Left renal cortex interstitium (tissue), 4 donors: ENCODE measurements at places on chromosomes 1 and 21.

GRCh38 chr1:115332813-115333608, 5.0 kb downstream of the NGF start:
- DNase-seq, result no peak

DNA sequence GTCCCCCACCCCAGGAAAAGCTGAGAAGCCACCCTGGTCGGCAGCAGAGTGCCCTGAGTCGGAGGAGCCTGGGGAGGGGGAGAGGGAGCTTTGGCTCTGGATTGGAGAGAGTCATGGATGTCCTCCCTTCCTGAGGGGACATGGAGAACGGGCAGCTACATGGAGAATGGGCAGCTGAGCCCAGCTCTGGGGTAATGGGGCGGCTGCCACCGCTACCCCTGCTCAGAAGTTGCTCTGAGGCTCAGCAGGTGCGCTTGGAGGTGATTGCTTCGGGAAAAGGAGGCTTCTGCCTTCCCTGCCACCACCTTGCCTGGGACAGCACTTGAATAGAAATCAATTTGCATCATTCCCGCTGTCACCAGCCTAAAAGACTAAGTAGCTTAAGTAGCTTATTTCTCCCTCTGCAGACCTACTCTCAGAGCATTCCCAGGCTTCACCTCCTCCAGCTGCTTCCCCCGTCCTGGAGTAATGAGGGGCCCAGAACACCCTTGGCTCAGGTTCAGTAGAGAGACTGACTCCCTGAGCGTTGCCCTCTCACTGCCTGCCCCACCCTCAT, 8.3 kb downstream of the DISP3 start:
- DNase-seq, result no peak

GRCh38 chr1:70090875-70091274, 114.5 kb downstream of the LRRC40 start:
- DNase-seq, result no peak

GRCh38 chr1:206754011-206754410, 16.6 kb upstream of the IL19 start:
- DNase-seq, result no peak

DNA sequence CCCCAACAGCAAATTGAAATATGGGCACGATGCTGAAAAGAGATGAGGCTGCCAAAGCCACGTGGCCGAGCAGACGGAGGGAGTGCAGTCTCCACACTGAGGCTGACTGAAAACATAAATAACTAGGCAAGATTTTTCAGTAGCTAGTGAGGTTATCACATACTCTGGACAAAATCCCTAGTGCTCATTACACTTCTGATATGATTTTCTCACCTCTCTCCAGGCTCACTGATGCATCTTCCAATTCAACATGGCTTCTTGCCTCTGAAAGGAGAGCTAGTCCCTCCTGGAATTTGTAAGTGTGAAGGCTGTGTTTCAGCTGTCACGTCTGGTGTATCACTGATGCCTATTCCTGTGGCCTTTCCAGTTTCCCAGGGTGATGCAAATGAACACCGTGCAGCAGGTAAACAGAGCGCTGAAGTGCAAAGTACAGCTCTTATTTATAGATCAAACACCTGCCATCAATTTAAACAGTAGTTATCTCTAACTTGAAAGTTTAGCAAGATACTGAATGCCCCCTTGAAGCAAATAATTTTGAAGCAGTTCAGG, 656.1 kb downstream of the KIF26B start:
- DNase-seq, result no peak

- peak; percentile 56 for DNase-seq
Observed at GRCh38 chr21:17512253-17513213, at the start of gene CXADR. CXADR (plus strand) TSS chr21:17513043; CDS start chr21:17513130, 87 bp downstream.

- DNase-seq, result no peak
Observed at GRCh38 chr21:45959182-45959581, 22.4 kb upstream of the COL6A1 start.

GRCh38 chr1:186708694-186709097, 28.5 kb upstream of the PTGS2 start:
- no peak for DNase-seq

- no peak for DNase-seq
Observed at GRCh38 chr1:27351541-27352107, 9.8 kb downstream of the SYTL1 start.

- no peak for DNase-seq
Observed at GRCh38 chr1:179935909-179936496, 18.6 kb upstream of the CEP350 start.

GRCh38 chr1:29889776-29890175, 653.5 kb downstream of the PTPRU start:
- DNase-seq, result no peak

DNA sequence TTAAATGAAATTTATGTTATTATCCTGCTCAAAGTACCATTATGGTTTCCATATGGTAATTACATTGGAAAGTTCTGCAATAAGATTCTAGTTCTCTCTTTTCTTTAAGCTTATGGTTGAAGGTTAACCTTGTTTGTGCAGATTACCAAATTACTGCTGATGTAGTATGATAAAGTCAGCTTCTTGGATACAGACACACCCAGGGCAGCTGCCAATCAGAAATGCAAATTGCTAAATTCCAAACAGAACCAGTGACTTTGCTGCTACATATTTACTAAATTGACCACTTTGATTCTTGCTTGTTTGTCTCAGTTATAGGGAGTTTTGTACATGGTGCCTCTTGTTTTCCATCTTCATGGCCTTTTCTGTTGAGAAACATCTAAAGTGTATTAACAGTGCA, 26.5 kb downstream of the GNAT2 start:
- no peak for DNase-seq

- no peak for DNase-seq
Observed at GRCh38 chr21:35593000-35593502, 467.3 kb downstream of the SETD4 start.

DNA sequence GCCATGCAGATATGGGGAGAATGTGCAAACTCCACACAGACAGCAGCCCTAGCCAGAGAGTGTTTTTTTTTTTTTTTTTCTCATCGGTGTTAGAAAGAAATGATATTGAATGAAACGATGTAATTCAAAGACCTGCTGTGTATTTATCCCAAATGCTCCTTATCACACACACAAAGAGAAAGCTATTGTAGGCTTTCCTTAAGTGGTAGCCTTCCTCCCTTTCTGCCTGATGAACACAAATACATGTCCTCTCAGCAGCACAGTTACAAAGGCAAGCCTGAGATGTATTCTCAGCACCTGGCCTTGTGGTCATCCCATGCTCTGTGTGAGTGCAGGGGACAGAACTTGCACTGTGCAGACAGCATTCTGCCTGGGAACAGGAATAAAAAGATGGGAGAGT, 93.8 kb downstream of the PLPPR5 start:
- DNase-seq, result no peak

- no peak for DNase-seq
Observed at GRCh38 chr1:154884869-154885701, 15.0 kb upstream of the KCNN3 start.

DNA sequence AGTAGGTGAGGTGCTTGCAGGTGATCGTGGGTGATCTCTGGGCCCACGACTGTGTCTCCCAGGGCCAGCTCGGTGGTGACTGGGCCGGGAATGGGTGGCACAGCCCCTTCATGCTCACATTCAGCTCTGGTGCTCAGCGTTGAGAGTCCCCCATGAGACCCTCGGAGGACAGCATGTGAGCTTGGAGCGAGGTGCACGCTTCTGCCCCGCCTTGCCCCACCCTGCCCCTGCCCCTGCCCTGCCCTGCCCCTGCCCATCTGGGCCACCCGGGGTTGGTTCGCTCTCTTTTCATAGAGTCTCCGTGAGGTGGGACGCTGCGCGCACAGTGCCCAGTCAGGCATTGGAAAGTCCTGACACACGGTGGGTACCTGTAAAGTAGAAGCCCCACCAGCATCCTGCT, 75.3 kb upstream of the ACTL8 start:
- no peak for DNase-seq

- no peak for DNase-seq
Observed at GRCh38 chr1:54965624-54966340, 14.6 kb upstream of the TMEM61 start.

DNA sequence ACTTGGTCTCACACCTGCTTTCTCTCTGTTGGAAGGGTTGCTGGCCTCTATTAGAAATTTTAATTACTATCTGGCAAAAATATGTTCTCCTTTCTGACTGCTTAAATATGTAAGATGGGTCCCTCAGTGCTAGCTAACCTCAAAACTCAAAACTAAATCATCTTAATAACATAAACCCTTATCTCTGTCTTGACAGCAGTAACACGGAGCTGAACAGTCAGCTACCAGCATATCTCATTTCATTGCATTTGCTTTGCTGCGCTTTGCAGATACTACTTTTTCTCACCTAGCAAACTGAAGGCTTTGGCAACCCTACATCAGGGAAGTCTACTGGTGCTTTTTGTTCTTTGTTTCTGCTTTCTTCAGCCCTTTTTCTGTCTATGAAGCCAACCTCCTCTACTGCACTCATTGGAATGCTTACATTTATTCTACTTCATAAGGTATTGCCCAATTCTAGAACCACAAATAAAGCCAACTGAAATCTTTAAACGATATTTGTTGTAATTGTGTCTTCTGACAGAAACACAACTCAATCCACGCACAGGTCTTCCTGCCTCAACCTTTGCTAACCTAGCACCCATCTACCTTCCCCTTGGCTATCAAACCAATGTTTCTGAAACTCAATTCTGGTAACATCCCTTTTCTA, 95.6 kb downstream of the RERE start:
- DNase-seq, result no peak

DNA sequence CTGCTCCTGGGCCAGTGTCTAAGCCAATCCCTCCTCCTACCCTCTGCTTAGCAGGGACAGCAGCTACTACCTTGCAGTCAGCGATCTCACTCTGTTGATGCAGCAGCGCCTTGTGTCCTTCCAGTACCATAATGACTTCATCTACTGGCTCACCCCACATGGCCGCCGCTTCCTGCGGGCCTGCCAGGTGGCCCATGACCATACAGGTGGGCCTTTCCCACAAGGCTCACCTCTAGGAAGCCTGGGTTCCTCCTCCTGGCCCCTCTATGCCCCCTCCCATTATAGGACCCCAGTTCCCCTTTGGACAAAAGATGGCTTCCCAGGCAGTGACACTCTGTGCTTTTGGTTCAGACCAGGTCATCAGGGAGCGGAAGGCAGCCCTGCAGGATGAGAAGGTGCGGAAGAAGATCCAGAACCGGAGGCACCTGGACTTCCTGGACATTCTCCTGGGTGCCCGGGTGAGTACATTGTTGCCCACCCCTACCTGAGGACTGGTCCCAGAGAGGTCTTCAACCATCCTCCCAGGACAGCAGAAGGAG, 15.1 kb downstream of the CYP4B1 start:
- no peak for DNase-seq

DNA sequence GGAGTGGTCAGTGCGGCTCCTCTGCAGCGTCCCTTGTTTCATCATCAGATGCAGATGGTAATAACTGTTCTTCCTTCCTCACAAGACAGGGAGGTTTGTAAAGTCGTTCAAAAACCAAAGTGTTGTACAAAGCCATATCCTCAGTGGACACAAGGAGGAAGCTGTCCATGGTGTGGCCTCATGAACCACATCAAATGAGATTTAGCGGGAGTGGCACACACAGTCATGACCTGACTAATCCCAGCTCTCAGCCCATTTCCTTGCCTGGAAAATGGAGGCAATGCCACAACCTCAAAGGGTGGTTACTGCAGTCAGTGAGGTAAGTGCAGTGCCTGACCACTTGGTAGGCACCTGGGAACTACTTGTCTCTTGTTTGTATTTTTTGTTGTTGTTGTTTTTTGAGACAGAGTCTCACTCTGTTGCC, 13.4 kb downstream of the ENTREP3 start:
- no peak for DNase-seq

DNA sequence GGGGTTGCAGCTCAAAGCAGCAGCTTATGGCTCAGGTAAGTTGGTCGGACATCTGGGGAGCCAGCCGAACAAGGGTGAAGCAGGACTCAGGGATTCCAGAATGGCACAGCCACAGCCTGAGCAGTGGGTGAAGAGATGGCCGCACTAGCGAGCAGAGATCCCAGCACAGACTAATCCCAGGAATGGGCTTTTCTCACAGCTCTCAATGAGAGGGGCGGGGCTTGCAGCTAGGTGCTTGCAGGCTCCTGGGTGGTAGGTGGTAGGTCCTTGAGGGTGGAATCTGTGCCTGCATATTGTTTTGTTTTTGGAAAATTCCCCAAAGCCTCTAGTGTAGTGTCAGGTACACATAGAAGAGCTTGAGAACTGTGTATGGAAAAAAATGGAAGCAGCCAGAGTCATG, 9.0 kb downstream of the KIAA0040 start:
- no peak for DNase-seq

DNA sequence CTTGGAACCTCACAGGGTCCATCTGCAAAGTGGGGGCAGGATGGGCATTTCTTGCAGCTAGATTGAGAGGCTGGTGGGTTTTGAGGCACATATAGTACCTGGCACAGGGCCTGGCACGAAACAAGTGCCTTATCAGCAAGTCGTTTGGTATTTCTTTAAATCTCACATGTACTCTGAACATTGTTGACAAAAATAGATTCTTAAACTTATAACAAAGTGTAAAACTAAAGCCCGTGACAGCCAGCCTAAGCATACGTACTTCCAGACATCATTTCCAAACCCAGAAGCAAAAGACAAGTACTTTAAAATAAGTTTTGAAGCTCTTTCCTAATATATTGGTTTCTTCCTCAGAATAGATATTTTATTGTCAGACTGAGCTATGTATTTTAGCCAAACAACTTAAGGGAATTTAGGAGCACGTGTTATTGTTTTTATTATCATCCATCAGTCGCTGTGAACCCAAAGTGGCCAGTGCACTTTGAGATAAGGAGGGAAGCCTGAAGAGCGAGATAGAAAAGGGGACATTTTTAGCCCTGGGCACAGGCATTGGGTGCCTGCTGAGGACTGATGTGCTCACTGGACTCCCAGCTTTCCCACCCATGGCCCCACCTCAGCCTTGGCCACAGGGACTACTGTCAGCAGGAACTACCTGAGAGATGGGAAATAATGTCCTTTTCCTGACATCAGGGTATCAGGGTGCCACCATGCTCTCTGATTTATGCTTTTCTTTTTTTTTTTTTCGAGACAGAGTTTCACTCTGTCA, 3.0 kb downstream of the FBLIM1 start:
- DNase-seq, result no peak

DNA sequence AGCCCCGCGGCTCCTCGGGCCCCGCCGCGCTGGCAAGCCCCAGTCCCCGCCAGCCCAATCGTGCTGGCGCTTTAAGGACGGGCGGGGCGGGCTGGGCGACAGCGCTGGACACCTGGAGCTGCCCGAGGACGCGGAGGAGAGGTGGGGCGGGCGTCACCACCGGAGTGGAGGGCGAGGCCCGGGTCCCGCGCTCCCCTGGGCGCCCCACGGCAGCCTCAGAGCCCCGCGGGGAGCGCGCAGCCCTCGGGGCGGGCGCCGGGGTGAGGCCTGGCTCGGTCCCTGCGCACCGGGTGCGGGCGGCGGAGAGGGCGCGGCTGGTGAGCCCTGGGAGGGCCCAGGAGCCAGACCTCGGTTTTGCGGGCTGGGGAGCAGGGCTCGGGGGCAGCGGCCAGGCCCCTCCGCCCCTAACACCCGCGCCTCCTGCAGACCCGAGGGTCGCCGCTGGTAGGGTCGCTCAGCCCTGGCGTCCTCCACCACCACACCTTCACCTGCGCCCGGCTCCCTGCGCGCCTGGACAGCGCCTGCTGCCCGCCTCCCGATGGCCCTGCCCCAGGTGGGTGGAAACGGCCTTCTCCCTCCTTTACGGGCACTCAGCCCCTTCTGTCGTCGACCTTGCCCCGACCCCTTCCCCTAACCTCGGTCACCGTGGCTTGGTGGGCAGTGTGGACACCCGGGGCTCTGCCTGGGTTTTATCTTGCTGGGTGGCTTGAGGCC, at the start of gene TMEM61:
TMEM61 (plus strand) TSS at position 101 of the 714 bp plus-strand sequence; CDS start at position 539, 438 bp downstream.
- no peak for DNase-seq

- no peak for DNase-seq
Observed at GRCh38 chr1:73662526-73662925, 535.5 kb downstream of the LRRIQ3 start.
